ENCODE measurements at places on chromosomes 1 and 21.

GRCh38 chr1:236149003-236149595, 6.8 kb downstream of the GPR137B start:
- no peak for DNase-seq

GRCh38 chr1:80153762-80154161, 1147.2 kb upstream of the ADGRL4 start:
- DNase-seq = no peak

GRCh38 chr1:151518431-151518830, 7.2 kb downstream of the CGN start:
- no peak for DNase-seq

DNA sequence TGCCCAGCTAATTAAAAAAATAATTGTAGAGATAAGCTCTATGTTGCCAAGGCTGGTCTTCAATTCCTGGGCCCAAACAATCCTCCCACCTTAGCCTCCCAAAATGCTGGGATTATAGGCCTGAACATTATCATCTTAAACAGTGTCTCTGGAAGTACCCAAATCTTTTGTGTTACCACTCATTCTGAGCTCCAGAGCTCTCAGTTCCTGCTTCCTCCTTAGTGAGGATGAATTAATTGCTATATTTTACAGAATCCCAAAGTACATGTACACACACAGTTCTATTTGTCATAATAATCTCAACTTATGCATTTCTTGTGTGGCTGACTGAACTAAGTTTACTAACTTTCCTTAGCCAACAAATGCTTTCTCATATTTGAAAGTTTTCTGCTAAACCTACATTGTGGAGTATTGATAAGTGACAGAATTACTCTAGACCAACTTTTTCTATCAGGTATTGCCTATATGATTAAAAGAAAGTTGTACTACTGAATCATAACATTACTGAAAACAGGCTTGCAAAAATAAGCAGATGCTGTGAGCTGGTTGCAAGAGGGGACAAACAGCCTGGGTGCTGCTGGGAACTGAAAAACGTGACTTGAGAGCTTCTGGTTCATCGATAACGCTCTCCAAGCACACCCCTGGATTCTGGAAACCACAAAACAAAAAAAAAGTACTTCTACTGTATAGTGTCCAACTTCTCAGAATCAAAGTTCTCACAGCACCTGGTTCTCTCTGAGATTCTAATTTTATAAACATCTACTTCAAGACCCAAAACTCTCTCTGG, 15.3 kb downstream of the VAV3 start:
- DNase-seq = no peak

DNA sequence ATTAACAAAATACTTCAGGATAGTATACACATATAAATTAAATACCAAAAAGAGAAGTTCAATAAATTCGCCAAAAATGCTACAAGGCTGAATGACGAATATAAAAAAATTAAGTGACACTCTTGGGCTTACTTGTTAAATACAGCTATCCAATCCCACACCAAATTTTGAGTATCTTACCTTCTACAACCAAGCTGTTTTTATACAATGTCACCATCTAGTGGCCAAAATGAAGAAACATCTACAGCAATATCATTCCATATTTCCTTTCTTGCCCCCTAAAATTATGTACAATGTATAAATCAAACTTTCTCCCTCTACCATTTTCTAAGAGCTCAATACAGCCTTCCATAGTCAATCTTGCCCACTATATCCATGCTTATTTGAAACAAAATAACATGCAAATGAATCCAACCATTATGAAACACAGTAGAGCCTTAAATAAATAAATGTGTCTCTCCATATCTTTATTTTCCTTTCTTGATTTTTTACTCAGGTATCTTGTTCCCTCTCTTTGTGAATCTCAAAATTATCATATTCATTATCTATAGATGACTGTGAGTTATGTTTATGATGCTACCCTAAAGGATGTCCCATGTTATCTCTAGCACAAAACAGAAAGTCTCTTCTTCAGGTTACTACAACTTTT, 86.3 kb downstream of the ACBD6 start:
- peak; percentile 11 for DNase-seq

DNA sequence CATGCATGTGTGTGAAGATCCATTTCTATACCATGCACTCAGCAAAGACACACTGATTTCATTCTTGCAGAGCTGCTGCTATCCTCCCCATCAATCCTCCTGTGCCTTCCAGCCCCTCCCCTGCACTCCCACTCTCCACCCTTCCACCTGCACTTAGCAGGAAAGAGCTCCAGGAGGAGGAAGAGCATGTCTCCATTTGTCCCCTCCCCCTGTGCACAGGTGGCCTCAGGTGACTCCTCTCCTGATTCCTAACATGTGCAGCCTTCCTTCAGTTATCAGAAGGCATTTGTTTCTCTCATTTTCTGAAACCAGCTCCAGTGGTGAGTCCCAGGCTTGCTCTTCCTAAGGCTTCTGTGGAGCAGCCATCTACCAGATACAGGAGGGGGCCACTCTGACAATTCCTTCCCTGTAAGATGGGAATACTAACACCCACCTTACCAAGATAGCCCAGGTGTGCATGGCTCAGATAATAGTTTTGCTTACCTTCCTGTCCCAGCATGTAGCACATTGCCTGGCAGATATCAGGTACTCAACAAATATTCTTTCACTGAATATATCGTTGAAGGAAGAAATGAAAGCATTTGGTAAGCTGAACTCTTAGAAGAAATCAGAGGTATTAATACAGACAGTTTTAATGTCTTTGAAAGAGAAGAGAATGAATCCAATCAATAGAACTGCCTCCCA, 21.9 kb upstream of the FAM3B start:
- DNase-seq = no peak

- DNase-seq = peak; percentile 17
Observed at GRCh38 chr1:160428655-160429054, 28.3 kb downstream of the VANGL2 start.

DNA sequence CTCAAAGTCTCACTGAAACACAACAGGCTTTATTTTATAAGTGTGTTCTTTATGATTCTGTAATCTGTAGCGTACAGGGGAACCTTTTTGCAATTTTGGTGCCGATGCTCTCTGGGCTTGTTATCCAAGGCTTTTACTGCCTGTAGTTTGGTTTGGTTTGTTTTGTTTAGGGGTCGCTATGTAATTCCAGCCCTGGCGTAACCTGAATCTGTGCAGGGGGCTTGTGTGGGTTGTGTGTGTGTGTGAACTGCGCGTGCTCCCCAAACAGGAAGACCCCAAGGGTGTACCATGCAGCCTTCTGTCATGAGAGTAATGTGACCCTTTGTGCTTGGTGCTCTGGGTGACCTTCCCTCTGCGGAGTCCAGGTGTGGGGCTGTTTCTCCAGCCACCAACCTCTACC, 92.1 kb upstream of the CLDN14 start:
- no peak for DNase-seq

DNA sequence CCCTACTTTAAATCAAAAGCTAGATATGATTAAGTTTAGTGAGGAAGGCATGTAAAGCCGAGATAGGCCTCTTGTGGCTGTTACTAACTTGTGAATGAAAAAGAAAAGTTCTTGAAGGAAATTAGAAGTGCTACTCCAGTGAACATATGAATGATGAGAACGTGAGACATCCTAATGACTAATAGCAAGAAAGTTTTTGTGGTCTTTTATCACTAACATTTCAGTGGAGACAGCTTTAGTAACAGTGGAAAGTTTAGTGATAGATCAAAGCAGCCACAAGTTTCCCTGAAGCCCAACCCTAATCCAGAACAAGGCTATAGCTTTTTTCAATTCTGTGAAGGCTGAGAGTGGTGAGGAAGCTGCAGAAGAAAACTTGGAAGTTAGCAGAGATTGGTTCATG, 73.6 kb upstream of the LRRC8B start:
- DNase-seq = peak; percentile 9

- peak; percentile 29 for DNase-seq
Observed at GRCh38 chr1:81296601-81297000, 504.1 kb upstream of the ADGRL2 start.

DNA sequence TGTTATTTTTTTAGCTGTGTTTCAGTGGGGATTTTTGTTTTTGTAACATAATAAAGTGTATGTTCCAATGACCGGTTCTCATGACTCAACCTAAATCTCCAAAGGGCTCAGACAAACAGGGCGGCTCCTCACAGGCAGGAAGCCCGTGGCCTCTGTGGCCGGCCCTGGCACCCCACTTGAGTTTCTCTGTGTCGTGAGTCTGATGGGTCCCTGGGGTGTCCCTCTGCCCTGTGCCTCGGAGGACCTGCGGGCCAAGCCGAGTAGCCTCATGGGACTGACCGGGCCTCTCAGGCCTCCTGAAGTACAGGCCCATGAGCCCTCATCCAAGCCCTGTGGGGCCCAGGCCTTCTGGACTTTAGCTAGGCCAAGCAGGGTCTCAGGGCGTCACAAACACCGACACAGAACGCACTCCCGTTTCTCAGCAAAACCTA, 16.1 kb upstream of the CCDC27 start:
- DNase-seq = peak; percentile 45

- no peak for DNase-seq
Observed at GRCh38 chr1:193700710-193701355, 514.4 kb upstream of the B3GALT2 start.
